ENCODE measurements at places on chromosomes 16 and 17.

DNA sequence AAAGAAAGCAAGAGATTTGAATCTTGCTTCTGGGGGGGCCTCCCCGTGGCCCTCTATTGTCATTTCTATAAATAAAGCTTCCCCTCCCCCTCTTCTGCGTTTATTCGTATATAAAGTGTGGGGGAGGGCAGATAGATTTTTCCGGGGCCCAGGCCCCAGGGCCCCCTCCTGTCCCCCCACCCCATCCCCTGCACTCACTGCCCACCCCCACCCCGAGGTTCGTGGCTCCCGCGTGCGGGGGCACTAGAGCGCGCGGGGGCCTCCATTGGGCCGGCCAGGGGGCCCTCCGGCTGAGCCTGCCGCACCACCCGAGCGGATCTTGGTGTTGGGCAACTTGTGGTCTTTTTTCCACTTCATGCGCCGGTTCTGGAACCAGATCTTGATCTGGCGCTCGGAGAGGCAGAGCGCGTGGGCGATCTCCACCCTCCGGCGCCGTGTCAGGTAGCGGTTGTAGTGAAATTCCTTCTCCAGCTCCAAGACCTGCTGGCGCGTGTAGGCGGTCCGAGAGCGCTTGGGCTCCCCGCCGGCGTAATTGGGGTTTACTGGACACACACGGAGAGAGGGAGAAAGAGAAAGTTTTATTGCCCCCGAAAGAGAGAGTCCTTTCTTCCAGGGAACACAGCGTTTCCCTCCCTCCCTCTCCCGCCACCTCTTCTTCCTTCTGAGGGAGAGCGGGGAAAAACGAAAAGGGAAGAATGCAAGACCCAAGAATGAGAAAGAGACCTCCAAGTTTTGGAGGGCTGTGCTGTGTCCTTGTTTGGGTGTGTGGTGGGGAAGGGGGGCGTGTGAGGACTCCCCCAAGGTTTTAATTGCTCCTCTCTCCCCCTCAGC, 1.5 kb downstream of the HOXB4 start:
- no peak for DNase-seq

GRCh38 chr17:60615840-60616239, 15.8 kb downstream of the PPM1D start:
- DNase-seq = no peak

DNA sequence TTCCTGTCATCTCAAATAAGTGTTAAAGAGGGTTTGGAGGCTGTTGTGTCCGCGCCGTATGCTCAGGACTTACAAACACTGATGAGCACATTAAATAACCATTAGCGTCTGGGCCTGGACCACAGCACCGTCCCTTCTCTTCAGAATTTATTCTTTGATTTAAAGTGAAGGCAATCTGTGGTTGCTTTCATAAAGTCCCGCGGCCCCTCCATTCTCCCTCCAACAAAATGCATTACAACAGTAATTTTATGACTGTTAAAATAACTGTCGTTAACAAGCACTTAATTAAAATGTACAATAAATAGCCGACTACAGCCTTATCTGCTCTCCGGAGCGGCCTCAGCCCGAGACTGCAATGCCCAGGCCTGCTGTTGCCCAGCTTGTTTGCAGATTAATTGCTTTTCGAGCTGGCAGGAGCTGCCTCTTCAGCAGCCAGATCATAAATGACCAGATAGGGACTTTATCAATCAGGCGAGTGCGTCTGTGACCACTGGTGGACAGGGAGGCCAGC, 30.6 kb upstream of the IRX3 start:
- no peak for DNase-seq

- no peak for DNase-seq
Measured at GRCh38 chr17:81253358-81254131, 14.4 kb downstream of the NDUFAF8 start.

DNA sequence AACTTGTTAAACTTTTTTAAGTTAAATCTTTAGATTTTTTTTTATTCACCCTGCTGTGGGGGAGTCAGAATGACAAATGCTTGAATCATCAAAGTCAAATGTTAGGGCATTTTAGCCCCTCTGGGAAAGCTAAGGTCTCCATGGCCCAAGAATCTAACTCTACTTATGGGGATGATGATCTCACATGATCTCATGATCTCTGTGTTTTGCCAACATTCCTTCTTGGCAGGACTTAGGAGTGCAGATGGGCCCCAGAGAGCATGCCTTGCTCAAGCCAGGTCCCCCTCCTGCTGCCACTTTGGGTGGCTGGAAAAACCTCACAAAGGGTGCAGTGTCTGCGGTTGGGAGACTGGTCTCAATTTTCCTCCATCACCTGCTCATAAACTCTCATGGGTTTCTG, 108.6 kb downstream of the PRKCB start:
- DNase-seq = no peak

- no peak for DNase-seq
Measured at GRCh38 chr16:66432429-66432828, 5.3 kb downstream of the BEAN1 start.

GRCh38 chr17:7944326-7944725, 12.3 kb downstream of the CNTROB start:
- no peak for DNase-seq

DNA sequence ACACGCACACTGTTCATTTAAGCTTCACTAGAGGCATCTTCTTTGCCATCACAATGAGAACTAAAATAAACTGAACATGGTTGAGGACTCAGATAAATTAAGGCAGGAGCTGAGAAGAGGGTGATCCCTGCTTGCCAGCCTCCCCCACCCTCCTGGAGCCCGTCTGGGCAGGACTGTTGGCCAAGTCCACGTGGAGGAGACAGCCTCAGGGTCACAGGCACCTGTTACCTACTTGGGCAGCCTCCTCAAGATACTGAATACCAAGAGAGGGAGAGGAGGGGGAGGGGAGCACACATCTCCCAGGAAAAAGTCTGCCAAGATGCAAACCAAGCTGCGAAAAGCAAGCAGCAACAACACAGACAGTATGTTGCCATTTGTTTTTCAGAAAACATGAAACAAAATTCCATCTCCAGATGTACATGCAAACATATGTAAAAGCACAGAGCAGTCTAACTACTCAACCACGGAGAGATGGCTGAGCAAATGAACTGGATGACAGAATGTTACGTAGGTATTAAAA, 67.4 kb downstream of the SLC39A11 start:
- DNase-seq = no peak

DNA sequence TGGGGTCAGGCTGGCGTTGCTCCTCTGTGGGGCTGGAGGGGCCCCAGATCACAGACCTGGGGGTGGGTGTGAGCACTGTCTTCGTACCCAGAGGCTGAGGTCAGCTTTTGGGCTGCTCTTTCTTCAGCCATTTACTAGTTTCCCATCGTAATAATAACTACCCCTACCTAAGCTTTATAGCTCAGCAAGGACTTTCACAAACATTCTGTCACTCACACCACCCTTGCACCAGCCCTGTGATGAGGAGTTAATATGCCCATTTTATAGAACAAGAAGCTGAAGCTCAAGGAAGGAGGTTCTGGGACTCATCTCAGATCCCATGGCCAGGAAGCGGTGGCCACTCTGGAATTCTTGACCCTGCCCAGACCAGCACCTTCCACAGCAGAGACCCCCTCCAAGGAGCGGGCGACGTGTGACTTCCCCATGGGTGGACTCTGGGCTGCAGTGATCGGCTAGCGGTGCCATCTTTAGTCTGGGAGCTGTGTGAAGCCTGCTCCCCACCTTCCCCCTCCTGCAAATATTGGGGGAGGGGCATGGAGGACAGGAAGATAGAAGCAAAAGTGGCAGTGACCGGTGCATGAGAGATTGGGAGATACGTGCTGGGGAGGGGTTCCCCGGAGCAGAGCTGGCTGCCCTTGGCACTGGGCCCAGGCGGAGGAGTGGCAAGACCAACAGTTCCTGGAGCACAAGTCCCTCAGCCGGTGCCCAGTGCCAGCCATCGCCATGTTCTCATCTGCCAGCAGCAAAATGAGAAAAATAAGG, 81.8 kb upstream of the TOB1 start:
- DNase-seq = peak; percentile 61

GRCh38 chr16:22313876-22314470, 16.8 kb downstream of the POLR3E start:
- no peak for DNase-seq

DNA sequence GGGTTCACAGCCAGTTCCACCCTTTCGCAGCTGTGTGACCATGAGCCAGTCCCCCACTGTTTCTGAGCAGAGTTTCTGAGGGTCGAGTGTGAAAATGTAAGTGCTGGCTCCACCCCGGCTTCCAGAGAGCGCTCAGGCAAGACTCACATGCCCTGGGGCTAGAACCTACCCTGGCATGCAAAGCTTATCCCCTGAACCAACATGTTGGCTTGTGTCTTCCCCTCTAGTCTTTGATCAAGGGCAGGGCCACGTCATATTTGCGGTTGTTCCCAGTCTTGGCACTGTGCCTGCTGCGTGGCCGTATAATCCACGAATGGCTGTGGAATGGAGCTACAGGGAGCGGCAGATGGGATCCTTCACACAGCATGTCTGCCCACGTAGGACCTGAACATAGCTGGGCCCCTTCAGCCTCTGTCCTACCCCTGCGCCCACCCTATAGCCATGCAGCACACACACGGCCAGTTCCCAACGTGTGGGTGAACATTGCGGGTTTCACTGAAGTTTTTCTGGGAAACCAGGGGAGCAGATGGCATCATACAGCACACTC, 84.8 kb downstream of the MRM1 start:
- no peak for DNase-seq

Data from SHP77 treated with DMSO at 0.1 percent for 48 hours (cell line).